Cardiac fibroblast (primary cell): ENCODE measurements at places on chromosomes 4 and X.

GRCh38 chr4:9916346-9916745 is 105.0 kb downstream of the SLC2A9 start:
- no peak for DNase-seq

GRCh38 chr4:3875466-3875865 is 109.3 kb downstream of the ADRA2C start:
- no peak for DNase-seq

DNA sequence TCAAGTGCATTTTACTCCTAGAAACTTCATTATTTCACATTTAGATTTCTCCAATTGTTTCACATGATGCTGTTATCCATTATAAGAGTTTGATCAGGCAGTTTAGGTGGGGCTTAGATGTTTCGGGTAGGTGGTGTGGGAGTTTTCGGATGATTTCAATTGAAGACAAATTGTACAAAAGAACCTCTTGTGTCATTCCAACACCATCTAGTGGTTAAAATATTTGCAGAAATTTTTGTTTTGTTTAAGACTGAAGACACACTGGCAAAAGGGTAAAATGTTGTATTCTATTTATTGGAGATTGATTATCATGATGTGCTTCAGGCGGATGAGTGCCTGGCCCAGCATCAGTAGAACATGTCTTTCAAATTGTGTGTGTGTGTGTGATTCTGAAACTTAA is 212.7 kb downstream of the SH3BGRL start:
- no peak for DNase-seq

DNA sequence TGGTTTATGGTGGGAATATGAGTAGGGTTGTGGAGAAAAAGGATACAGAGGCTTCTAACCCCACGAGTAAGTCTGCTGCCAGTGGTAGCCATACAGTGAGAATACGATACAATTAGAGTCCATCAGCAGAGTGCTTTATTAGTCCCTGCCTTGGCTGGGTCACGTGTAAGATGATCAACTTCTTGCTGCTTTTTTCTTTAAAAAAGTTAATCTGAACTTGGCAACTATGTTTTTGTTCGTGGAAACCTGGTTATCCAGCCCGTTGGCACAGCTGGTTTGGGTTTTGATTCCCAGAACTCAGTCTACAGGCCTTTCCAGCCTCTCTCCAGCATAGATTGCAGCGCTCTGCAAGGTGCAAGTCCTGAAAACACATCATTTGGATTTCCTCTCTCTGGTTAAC is 53.1 kb upstream of the LSM6 start:
- DNase-seq = no peak

DNA sequence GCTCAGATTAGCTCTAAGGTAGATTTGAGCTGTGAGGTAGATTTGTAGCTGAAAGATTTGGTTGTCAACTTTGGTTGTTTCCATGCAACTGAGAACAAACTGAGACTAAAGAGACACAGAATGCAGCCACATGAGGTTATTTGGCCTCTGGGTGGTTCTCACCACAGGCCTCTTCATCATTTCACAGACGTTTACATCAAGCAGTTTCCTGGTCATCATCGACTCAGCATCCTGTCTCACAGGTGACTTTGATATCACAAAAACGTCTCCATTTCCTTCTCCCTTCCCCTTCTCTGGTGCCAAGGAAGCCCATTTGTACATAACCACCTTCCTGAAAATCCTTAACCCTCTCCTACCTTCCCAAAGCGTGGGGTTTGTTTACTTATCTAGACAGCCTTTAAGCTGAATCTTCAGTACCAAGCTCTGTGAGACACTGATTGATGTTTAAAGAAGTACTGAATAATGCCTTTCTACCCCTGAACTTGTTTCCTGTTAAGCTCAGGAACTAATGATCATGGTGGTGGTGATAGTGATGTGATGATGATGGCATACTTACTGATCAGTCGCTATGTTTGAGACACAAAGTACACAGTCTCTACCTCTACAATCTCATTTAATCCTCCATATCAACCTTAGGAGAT is 81.9 kb downstream of the FAM114A1 start:
- peak; percentile 60 for DNase-seq
